ENCODE measurements at places on chromosomes 2 and 18. TPM values are rescaled to one million over a fixed set of nuclear protein-coding genes. Genes with fewer than 3 reads are reported as not detected.

DNA sequence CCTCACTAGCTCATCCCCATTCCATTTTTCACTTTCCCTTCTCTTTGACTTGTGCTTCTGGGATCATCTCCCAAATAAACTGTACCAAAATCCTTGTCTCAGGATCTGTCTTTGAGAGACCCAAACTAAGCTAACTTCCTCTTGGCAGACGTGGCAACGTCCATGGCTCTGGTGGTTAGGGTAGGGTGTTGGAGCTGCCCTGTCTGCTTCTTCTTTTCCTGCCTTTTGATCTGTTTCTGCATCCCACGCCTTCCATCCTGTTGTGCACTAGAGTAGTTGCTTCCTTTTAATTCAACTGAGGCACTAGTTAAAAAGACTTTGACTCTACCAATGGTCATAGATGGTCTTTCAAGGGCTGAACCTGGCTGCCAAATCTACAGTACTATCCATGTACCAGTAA lies 5.5 kb upstream of the MAP4K4 start:
- DNase-seq, result no peak

DNA sequence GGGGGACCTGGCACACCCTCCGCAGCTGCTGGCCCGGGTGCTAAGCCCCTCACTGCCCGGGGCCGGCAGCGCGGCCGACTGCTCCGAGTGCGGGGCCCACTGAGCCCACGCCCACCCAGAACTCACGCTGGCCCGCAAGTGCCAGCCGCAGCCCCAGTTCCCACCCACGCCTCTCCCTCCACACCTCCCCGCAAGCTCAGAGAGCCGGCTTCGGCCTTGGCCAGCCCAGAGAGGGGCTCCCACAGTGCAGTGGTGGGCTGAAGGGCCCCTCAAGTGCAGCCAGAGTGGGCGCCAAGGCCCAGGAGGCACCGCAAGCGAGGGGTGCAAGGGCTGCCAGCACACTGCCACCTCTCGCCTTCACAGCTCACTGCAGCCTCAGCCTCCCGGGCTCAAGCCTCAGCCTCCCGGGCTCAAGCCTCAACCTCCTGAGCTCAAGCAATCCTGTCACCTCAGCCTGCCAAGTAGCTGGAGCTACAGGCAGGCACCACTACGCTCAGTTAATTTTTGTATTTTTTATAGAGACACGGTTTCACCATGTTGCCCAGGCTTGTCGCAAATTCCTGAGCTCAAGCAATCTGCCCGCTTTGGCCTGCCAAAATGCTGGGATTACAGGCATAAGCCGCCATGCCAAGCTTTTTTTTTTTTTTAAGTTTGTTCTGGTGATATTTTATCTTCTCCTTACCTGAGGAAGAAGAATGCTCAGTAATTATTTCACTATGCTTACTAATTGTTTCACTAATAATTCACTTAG lies 71.7 kb upstream of the CDCA7 start:
- DNase-seq, result no peak

GRCh38 chr18:34320267-34320666 lies 95.6 kb upstream of the NOL4 start:
- DNase-seq, result no peak

GRCh38 chr2:217740178-217740577 lies 262.6 kb downstream of the TNS1 start:
- DNase-seq, result no peak

Gene RESP18
- not detected for total RNA-seq

- no peak for DNase-seq
These were observed 27.5 kb downstream of the GAREM1 start for GRCh38 chr18:32443033-32443705.

Gene DNAJC10
- total RNA-seq, result 55.8 TPM

GRCh38 chr2:108640731-108641130 lies 78.6 kb upstream of the RANBP2 start:
- DNase-seq, result no peak

GRCh38 chr2:121099329-121100290 lies 185.4 kb downstream of the TFCP2L1 start:
- peak; percentile 41 for DNase-seq

- DNase-seq, result no peak
These were observed 3.6 kb upstream of the ANO7 start for GRCh38 chr2:241184901-241185300.

- no peak for DNase-seq
These were observed 124.3 kb upstream of the FOSL2 start for GRCh38 chr2:28268386-28268785.

GRCh38 chr2:227799202-227799601 lies 14.4 kb upstream of the CCL20 start:
- DNase-seq, result no peak

DNA sequence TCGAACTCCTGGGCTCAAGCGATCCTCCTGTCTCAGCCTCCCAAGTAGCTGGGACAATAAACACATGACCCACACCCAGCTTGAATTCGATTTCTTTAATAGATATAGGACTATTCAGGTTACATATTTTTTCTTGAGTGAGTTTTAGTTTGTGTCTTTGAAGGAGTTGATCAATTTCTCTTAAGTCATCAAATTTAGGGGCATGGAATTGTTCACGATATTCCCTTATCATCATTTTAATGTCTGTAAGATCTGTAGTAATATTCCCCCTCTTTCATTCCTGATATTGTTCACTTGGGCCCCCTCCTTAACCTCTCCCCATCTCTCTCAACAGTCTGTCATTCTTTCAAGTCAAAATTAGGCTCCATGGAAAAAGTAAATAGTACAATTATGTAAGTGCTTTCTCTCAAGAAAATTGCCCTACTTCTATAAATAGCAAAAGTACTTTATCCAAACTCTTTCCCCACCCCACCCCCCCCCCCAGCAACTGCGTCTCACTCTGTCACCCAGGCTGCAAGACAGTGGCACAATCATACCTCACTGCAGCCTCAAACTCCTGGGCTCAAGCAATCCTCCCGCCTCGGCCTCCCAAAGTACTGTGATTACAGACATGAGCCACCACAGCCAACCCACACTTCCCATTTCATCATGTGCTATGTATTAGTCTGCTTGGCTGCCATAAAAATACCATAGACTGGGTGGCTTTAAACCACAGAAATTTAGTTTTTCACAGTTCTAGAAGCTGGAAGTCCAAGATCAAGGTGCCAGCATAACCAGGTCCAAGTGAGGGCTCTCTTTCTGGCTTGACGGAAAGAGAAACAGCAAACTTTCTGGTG lies 20.1 kb downstream of the WDR33 start:
- no peak for DNase-seq

DNA sequence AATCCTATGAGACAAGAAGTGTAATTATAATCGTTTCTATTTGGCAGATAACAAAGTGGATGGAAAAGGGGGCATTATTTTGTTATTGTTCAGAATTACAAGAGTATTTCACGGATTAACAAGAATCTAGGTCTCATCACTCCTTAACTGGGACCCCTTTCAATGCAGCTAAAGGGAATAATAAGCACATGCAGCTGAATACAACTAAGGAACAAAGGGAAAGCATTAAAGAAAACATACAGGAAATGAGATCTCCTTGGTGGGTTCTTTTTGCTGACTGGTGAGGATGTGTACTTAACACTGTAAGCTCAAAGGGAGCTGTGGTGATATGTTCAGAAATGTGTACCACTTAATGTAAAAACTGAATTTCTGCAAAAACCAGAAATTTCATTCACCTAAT lies 140.5 kb upstream of the WDSUB1 start:
- no peak for DNase-seq

Gene PLEKHA3
- 41.4 TPM for total RNA-seq

DNA sequence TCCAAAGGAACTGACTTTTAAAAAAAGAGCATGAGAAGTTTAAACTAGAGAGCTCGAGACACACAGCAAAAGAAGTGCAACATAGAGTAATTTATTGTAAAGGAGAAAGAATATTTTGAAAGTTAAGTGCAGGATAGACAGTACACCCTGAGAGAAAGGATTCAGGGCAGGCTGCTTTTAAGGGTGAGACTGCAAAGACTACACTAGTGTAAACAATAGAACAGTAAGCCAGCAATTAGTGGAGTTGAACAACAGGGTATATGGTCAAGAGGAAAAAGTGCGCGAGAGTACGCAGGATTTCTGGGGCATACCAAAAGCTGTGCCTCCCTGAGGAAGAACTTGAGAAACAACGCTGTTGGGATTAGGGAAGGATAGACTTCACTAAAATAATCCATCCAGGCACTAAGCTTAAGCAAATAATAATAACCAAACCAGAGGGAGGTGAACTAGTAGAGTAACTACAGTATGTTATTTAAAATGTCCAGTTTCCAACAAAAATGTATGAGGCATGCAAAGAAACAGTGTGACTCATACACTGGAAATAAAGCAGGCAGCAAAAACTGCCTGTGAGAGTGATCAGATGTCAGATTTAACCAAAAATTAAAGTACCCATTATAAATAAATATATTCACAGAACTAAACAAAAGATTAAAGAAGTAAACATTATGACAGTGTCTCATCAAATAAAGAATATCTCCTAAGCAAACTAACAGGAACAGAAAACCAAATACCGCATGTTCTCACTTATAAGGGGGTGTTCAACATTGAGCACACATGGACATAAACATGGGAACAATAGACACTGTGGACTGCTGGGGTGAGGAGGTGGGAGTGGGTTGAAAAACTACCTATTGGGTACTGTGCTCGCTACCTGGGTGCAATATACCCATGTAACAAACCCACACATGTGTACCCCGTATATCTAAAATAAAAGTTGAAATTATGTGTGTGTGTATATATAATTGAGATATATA lies 40.5 kb upstream of the EMILIN2 start:
- DNase-seq, result no peak

- DNase-seq, result no peak
These were observed 15.2 kb upstream of the TMEM37 start for GRCh38 chr2:119416299-119416923.

DNA sequence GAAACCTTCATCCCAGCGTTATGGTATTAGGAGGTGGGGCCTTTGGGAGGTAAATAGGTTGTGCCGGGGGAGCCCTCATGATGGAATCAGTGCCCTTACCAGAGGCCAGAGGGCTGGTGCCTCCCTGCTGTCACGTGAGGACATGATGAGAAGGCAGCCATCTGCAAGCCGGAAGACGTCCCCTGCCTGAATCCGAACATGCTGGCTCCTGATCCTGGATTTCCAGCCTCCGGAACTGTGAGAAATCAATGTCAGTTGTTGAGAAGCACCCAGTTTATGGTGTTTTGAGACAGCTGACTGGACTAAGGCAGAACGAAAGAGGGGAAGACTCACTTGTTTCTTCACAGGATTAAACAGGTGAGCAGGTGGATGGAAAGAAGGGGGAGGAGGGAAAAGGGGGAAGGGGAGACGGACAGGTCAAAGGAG lies 13.0 kb upstream of the KLF11 start:
- DNase-seq, result no peak

DNA sequence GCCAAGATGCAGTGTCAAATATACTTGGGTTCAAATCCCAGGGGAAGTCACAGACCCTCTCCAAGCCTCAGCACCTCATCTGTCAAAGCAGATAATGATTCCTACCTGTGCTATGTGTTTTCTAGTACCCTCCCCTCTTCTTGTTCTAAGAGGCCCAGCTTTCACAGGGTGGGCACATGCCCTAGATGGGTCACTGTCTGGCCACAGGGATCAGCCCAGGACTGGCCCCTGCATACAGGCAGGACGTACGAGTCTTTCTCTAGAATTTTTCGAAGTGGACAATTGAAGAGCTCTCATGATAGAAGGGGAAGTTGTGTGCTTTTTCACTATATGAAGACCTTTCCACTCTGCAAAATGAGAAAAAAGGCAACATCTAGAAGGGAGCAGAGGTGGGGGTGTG lies 22.2 kb downstream of the ARL4C start:
- DNase-seq, result no peak

DNA sequence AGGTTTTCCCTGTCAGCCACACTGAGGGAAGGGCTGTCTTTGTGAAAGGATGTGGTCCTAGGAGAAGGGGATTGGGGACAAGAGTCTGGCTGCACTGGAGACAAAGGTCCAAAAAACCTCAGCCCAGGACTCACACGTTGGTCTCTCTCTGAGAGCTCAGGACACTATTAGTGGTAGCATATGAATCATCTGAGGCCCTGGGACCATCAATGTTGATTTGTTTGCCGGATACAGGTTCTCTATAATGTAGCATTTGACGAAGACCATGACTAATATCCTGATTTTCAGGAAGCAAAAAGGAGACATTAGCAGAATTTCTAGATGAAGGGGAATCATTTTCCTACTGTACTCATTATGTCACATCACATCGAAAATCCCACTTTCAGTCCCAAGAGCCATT lies 22.2 kb upstream of the DNAH6 start:
- DNase-seq, result no peak

GRCh38 chr2:229431327-229431954 lies 160.4 kb upstream of the PID1 start:
- DNase-seq, result no peak

- no peak for DNase-seq
These were observed 98.4 kb downstream of the PXDN start for GRCh38 chr2:1645761-1646476.

DNA sequence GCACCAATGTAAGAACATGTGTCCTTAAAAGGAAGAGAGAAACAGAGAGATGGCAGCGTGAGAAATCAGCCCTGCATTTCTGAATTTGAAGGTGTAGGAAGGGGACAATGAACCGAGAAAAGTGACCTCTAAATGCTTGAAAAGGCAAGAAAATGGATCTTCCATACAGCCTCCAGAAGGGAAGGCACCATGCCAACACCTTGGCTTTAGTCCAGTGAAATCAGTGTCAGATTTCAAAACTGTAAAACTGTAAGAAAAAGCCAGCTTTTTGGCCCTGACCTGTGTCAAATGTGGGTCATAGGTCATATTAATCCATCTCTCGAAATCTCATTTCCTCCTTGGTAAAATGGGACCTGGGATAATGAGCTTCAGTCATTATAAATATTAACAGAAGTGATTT lies 762.3 kb downstream of the DCDC2C start:
- no peak for DNase-seq

DNA sequence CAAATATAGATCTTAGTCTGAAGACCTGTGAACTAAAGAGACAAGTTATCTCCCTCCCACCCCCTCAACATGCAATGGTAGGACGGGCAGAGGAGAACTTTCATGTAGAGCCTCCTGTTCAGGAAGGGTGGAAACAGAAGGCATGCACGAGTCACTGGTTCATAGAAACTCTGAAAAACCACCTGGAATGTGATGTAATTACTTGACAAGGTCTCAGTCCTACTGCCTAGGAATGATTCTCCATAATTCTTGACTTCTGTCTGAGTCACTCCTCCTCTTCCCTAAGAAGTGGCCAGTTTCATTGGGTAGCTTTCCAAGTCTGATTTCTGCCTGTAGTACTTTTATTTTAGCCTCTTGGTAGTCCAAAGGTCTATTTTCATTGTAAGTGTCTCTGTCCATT lies 277.3 kb downstream of the PTPRM start:
- no peak for DNase-seq

DNA sequence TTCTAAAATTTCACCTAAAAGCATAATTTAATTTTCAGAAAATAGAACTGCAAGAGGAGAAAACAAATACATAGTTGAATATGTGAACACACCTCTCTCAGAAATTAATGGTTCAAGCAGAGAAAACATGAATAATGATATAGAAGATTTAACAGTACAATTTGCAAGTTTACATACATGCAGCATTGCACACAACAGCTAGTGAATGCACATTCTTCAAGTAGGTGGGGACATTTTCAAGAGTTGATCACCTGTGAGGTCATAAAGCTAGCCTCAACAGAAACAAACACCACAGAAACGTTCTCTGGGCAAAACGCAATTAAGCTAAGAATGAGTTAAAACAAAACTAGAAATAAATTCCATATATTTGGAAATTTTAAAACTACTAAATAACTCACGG lies 38.1 kb downstream of the TMEM200C start:
- no peak for DNase-seq

Gene PTPRN
- total RNA-seq, result 0.11 TPM

Gene CCDC121
- 6.8 TPM for total RNA-seq

Gene GREB1
- total RNA-seq, result 7.8 TPM

Data from left ventricle myocardium inferior (tissue), 1 donor.